ENCODE measurements at places on chromosomes 12 and 14.
A peak's percentile ranks its signal among the peaks of the same experiment; 100 is the strongest.

GRCh38 chr14:94631536-94632304 is 19.5 kb downstream of the SERPINA3 start:
- DNase-seq = no peak

GRCh38 chr14:49451938-49452337 is 134.2 kb downstream of the RPS29 start:
- DNase-seq = peak; percentile 31

- DNase-seq = no peak
These were observed 2.0 kb downstream of the PKP2 start for GRCh38 chr12:32894566-32894965.

DNA sequence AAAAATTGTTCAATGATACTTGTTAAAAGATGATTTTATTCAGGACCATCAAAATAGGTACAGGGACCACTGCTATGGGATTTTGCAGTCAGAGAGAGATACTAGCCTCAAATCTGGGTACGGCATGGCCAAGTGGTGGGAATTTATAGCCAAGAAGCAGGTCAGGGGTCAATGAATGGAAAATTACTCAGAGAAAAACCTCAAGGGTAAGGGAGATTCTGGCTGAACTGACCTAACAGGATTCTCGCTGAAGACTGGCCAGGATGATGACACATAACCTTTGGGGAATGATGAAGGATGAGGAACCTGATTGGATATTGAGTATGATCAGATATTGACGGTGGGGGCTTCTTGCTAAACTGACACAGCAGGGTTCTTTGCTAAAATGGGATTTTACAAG is 32.7 kb downstream of the DEPDC4 start:
- DNase-seq = no peak

DNA sequence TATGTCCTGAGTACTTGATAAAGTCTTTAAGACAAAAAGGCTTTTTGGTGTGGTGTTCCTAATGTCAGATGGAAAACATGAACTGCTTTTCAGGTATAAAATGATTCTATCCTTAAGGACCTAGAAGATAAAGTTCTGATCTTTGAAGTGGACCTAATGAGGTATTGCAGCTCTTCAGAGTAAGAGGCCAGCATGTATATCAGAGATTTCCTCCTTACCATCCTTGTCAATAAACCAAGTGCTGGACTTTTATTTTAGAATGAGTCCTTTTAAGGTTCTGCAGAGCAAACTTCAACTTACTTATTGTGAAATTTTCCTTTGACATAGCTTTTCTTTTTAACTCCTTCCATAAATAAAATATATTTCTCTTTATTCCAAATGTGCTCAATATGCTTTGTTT is 50.1 kb downstream of the UNC79 start:
- DNase-seq = no peak

DNA sequence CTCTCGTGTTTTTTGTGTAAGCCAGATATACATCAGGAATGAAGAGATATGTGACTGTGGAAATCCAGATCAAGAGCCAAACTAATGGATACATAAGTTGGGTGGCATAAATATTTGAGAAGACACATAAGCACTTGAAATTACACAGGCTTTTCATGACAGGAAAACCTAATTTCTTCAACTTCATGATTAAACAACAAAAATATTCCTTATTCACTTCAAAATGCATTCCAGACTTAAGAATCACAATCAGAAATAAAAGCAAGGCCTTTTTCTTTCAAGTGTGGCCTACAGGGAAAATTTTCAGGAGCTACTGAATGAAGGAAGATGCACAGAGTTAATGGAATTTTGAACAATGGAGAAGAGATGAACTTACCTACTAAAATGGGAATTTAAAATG is 515.6 kb downstream of the FOXG1 start:
- DNase-seq = no peak

DNA sequence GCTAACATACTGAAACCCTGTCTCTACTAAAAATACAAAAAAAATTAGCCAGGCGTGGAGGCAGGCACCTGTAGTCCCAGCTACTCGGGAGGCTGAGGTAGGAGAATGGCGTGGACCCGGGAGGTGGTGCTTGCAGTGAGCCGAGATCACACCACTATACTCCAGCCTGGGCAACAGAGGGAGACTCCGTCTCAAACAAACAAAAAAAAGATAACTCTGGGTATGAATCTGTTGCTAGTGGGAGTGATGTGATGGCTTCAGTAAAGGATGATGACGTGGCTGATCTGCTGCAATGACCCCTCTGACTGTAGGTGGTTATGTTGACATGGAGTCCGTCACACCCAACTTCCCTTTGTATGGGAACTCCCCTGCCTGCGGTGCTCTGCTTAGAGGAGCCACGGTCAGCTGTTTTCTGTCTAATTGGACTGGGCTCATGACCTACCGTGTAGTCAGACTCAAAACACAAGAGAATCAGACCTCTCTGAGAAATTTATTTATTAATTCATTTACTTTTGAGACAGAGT is 59.1 kb upstream of the MED13L start:
- DNase-seq = no peak
